ENCODE measurements at places on chromosomes 4 and X.

- H3K4me1 ChIP-seq = no peaks in the 10 kb centered on the region
- DNase-seq = no peak
- no peak overlapping the region for H3K4me3 ChIP-seq
- H3K27me3 ChIP-seq = no peaks in the 10 kb centered on the region
- no peak overlapping the region for H3K27ac ChIP-seq
Measured at GRCh38 chr4:163587867-163588266, 93.4 kb downstream of the TMA16 start.

GRCh38 chrX:111008126-111008525 is 87.9 kb upstream of the PAK3 start:
- H3K4me3 ChIP-seq = no peak overlapping the region
- no peak for DNase-seq
- no peaks in the 10 kb centered on the region for H3K27me3 ChIP-seq

DNA sequence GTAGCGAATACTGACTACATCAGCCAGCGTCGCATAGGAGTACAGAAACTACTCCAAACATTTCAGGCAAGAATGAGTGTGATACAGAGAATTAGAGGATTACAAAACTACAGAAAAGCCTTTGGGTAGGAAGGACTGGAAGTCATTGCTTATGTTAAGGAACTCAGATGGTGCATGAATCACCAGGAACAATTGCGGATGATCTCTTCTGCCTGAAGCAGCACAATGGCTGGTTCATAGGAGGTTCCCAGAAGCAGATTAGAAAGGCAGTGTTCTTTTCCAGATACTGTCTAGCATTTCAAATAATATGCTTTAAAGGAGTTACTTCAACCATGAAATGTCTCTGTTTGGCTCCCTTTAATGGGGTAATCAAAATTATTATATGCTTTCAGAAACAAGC is 42.5 kb upstream of the MAP9 start:
- no peaks in the 10 kb centered on the region for H3K4me1 ChIP-seq
- H3K27ac ChIP-seq = no peak overlapping the region
- H3K27me3 ChIP-seq = no peaks in the 10 kb centered on the region
- DNase-seq = no peak

DNA sequence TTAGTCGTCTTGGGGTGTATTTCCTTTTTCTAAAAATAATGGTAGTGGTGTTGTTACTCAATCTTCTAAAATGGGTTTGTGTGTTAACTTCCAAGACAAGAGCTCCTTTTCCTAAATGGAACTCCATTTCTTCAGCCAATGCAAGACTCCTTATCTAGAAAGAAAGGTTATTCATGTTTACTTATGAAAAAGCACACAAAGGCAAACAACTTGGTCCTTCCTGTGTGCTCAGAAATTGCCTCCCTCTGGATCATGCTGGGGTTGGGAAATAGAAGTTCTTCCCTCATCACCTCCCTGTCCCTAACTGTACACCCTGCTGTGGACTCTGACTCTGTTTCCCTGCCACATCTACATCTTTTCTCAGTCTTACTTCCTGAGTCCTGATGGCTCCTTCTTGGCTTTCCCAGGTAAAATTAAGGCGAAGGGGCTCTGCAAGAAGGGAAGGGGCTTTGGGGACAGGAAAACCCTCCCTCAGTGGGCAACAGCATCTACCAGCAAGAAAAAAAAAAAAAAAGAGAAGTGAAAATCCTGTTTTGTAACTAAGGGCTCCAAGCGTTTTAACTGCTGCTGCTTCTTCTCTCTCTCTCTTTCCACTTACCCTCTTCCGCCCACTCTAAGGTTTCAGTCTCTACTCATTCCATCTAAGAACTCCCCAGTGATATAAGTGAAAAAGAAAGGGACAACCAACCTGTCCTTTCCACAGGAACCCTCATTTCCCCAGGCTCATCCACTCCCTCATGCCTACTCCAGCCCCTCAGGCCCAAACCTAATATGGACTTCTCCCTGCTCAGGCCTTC is 19.8 kb upstream of the TASL start:
- DNase-seq = no peak
- H3K36me3 ChIP-seq = no peaks in the 10 kb centered on the region
- peaks cover 15% of the 10 kb centered on the region for H3K4me1 ChIP-seq
- H3K27me3 ChIP-seq = no peaks in the 10 kb centered on the region

- no peak for DNase-seq
- peaks cover 43% of the 10 kb centered on the region for H3K4me1 ChIP-seq
- no peak overlapping the region for H3K4me3 ChIP-seq
- H3K27me3 ChIP-seq = no peaks in the 10 kb centered on the region
- peaks cover 7% of the 10 kb centered on the region for H3K36me3 ChIP-seq
Measured at GRCh38 chr4:86942185-86942666, 7.4 kb downstream of the AFF1 start.

- peak; percentile 86 for DNase-seq
- H3K4me1 ChIP-seq = peaks cover 22% of the 10 kb centered on the region
- H3K27ac ChIP-seq = no peak overlapping the region
- H3K36me3 ChIP-seq = no peaks in the 10 kb centered on the region
Measured at GRCh38 chr4:109998867-109999584, 86.3 kb downstream of the EGF start.

- no peaks in the 10 kb centered on the region for H3K4me1 ChIP-seq
- H3K27ac ChIP-seq = no peak overlapping the region
- no peaks in the 10 kb centered on the region for H3K36me3 ChIP-seq
- no peaks in the 10 kb centered on the region for H3K27me3 ChIP-seq
- no peak for DNase-seq
- H3K4me3 ChIP-seq = no peak overlapping the region
Measured at GRCh38 chrX:80423744-80424143, 3.5 kb downstream of the TENT5D start.

DNA sequence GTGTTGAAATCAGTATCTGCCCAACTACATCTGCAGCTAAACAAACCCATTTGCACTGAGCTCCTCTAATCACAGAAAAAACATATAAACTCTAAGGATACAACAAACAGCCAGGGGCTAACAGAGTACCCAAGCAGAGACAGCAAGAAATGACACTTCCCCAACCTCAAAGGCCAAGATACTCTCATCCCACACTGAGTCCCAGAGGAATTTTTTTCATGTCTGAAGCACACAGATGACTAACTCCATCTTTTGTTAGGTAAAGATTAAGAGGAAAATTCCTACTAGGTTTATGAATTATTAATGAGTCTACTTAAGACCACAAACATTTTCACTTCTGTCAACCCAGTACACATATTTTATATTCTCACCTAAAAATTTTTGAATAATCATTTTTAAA is 31.6 kb downstream of the SEPSECS start:
- peaks cover 34% of the 10 kb centered on the region for H3K36me3 ChIP-seq
- H3K27me3 ChIP-seq = no peaks in the 10 kb centered on the region
- H3K4me3 ChIP-seq = no peak overlapping the region
- no peak for DNase-seq

- H3K4me1 ChIP-seq = peaks cover 22% of the 10 kb centered on the region
- H3K27me3 ChIP-seq = peaks cover 6% of the 10 kb centered on the region
- no peaks in the 10 kb centered on the region for H3K36me3 ChIP-seq
- peak overlapping the region; percentile 36 for H3K4me3 ChIP-seq
- peak; percentile 76 for DNase-seq
- H3K27ac ChIP-seq = no peak overlapping the region
Measured at GRCh38 chrX:120302434-120302833, 8.8 kb downstream of the TMEM255A start.

DNA sequence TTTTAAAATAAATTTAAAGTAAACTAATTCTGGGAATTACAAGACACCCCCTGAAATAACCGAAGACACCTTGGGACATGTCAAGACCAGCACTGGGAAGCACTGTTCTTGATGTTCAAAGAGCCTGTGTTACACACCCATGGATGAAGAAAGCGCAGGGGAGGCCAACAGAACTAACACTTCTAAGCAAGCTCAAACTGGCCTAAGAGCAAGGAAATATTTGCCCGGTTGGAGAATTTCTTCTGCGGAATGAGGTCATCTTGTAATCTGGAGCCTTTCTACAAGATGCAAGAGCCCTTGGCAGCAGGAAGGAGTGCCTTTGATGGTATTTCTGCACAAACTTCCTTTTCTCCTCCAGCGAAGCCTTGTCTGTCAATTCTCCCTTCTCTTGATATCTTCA is 9.3 kb upstream of the EFHC2 start:
- no peaks in the 10 kb centered on the region for H3K36me3 ChIP-seq
- no peak for DNase-seq
- H3K4me3 ChIP-seq = no peak overlapping the region
- H3K27me3 ChIP-seq = no peaks in the 10 kb centered on the region
- H3K4me1 ChIP-seq = peaks cover 2% of the 10 kb centered on the region
- no peak overlapping the region for H3K27ac ChIP-seq

GRCh38 chrX:136138939-136139338 is 8.4 kb upstream of the FHL1 start:
- H3K27me3 ChIP-seq = no peaks in the 10 kb centered on the region
- no peak for DNase-seq
- H3K27ac ChIP-seq = no peak overlapping the region

GRCh38 chrX:47608130-47608810 is 11.4 kb downstream of the SYN1 start:
- no peak overlapping the region for H3K27ac ChIP-seq
- no peaks in the 10 kb centered on the region for H3K36me3 ChIP-seq
- no peak overlapping the region for H3K4me3 ChIP-seq
- H3K4me1 ChIP-seq = peaks cover 4% of the 10 kb centered on the region

- no peak overlapping the region for H3K27ac ChIP-seq
- DNase-seq = no peak
- peaks cover 34% of the 10 kb centered on the region for H3K36me3 ChIP-seq
- no peak overlapping the region for H3K4me3 ChIP-seq
- no peaks in the 10 kb centered on the region for H3K27me3 ChIP-seq
Measured at GRCh38 chr4:39745920-39746319, 48.0 kb downstream of the UBE2K start.

DNA sequence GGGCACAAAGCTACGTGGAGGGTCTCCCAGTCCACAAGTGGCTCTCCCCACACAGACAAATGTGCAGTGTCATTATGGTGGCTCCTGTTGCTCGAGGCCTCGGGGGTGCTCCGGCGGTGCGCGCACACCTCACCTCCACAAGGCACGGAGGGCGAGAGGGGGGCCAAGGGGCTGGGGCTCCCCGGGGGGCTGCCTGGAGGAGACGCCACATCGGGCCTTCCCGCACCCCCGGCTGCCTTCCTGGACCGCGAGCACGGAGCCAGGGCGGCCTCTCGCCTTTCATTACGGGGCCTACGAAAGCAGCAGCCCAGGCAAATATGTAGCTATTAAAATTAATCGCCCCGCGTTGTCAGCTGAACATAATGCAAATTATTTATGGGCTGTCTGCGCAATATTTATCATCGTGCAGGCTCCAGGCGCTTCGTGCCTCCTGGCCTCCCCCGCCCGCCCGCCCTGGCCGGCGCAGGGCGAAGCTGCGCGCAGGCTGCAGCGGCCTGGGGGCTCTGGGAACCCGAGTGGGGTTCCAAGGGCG is 70.8 kb upstream of the BCOR start:
- DNase-seq = no peak
- peaks cover 2% of the 10 kb centered on the region for H3K27me3 ChIP-seq
- peak overlapping the region; percentile 80 for H3K27ac ChIP-seq
- H3K36me3 ChIP-seq = no peaks in the 10 kb centered on the region
- H3K4me3 ChIP-seq = peak overlapping the region; percentile 79
- H3K4me1 ChIP-seq = peaks cover 39% of the 10 kb centered on the region

GRCh38 chrX:85544609-85545008 is 165.1 kb upstream of the POF1B start:
- no peak overlapping the region for H3K4me3 ChIP-seq
- H3K27ac ChIP-seq = no peak overlapping the region
- no peaks in the 10 kb centered on the region for H3K27me3 ChIP-seq
- H3K36me3 ChIP-seq = no peaks in the 10 kb centered on the region
- no peak for DNase-seq
- H3K4me1 ChIP-seq = no peaks in the 10 kb centered on the region

- no peak for DNase-seq
- no peaks in the 10 kb centered on the region for H3K27me3 ChIP-seq
Measured at GRCh38 chr4:8533274-8533865, 46.8 kb upstream of the GPR78 start.

DNA sequence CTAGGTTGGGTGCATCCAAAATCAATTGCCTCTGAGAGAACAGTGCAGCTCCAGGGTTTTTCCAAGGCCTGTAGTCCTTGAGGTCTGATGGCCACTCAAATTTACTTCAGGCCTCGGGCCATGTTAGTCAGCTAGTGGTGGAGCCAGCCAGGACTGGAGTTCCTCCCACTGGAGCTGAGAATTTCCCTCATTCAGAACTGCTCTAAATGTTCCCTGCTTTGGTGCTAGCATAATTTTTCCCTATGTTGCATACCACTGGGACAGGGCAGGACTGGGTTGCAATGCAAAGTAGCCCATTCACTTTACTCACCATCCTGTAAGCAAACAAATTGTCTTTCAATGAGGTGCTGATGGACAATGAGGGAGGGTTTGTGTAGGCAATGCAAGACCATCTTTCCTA is 146.0 kb upstream of the ZXDB start:
- H3K27me3 ChIP-seq = no peaks in the 10 kb centered on the region
- H3K27ac ChIP-seq = no peak overlapping the region
- peaks cover 8% of the 10 kb centered on the region for H3K36me3 ChIP-seq
- H3K4me3 ChIP-seq = no peak overlapping the region

Data from activated CD4-positive, alpha-beta T cell treated with anti-CD3 and anti-CD28 coated beads, Interleukin-2, amount 10 ng/mL, durations not matched to agents 24 days and 14 days (primary cell).